Ascending aorta (tissue), 2 donors: ENCODE measurements at places on chromosomes 4 and X. TPM values are rescaled to one million over a fixed set of nuclear protein-coding genes. Genes with fewer than 3 reads are reported as not detected.
A peak's percentile ranks its signal among the peaks of the same experiment; 100 is the strongest.

DNA sequence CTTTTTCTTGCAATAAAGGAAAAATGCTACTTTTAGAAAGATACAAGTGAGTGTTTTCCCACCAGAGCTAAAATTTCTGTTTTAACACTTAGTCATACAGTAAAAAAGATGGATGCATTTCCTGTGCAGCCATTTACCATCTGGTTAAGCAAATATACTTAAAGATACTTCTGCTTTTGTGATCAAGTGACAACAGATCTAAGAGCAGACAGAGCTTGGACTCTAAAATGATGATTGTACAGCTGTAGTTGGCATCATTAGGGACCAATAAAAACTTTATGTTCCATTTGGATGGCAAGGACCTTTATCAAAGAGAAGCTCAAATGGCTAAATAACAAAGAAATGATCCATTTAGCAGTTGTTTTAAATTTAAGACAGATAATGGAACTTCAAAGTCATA is 270.8 kb downstream of the FSTL5 start:
- no peak for DNase-seq

DNA sequence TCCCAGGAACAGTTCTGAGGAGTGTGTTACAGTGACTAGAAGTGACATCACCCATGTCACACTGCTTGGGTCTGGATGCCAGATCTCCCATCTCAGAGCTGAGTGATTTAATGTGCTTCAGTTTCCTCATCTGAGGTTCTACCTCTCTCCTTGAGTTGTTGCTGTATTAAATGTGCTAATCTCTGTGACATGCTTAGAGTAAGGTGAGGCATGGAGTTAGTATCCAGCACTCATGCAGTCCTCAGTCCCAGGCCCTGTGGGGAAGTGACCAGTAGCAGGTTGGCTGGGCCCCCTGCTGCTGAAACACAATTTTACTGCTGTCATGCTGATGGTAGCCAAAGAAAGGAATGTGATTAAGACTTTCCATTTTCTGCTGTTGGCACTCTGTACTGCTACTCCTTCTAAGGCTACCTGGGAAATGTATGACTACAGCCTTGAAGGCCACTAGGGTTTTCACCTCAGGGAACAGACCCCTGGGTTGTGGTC is 639.6 kb downstream of the MID1IP1 start:
- DNase-seq: no peak

- no peak for DNase-seq
Observed at GRCh38 chr4:72701987-72702819, 133.2 kb upstream of the ADAMTS3 start.

DNA sequence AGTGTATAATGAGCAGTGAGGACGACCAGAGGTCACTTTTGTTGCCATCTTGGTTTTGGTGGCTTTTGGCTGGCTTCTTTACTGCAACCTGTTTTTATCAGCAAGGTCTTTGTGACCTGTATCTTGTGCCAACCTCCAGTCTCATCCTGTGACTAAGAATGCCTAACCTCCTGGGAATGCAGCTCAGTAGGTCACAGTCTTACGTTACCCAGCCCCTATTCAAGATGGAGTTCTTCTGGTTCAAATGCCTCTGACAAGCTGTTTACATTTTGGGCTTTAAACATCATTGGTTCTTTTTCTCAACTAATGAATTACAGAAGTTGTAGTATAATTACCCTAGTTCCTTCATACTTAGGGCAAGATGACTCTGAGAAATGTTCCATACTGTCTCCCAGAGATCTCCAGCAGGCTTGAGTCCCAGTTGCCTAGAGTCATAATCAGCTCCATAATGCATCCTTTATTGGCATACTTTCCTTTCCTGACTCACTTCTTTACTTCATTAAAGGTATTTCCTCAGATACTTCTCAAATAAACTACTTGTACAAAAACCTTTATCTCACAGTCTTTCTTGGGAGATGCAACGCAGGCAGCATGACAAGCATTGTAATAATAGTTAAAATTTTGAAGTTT is 136.5 kb downstream of the KDM6A start:
- no peak for DNase-seq

- DNase-seq: no peak
Observed at GRCh38 chr4:86556791-86557415, 37.2 kb upstream of the PTPN13 start.

GRCh38 chr4:142449771-142450373 is 396.2 kb downstream of the INPP4B start:
- DNase-seq: no peak

- no peak for DNase-seq
Observed at GRCh38 chr4:78784236-78784865, 8.2 kb downstream of the BMP2K start.

DNA sequence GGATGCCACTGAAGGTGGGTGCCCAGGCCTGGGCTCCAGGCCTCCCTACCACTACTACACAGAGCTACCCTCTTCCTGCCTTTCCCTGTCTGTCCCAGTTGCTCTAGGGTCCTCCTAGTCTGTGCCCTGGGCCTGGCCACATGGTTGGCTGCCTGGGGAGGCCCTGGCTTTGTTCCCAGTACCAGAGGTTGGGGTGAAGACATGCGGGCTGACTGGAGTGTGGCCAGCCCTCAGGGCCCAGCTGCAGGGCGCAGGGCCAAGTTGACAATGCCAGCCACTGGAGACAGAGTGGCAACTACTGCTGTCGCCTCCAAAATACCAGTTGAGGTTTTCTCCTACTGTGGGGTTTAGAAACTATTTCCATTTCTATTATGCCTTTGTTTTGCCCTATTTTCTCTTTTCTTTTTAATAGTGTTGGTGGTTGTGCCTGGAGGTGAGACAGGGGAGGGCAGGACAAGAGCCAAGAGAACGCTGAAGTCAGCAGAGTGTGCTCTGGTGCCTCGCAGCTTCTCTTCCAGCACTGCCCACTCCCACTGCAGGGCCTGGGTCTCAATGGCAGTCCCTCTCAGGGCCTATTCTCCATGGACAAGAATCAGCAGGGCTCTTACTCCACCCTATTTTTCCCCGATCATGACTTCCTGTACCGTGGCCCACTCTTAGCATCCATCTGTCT is 32.2 kb upstream of the XPNPEP2 start:
- DNase-seq: peak; percentile 62

DNA sequence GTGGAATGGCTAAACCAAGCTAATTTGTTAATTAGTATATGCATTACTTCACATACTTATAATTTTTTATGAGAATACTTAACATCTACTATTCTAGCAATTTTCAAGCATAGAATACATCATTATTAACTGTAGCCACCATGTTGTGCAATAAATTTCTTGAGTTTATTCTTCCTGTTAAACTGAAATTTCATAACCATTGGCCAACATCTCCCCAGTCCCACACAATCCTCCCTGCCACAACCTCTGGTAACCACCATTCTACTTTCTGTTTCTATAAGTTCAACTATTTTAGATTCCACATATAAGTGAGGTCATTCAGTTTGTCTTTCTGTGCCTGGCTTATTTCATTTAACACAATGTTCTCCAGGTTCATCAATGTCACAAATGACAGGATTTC is 208.5 kb downstream of the PPP4R3C start:
- DNase-seq: no peak

The UGT8 gene
- not detected for total RNA-seq

The ANAPC4 gene
- 23.4 TPM for total RNA-seq

DNA sequence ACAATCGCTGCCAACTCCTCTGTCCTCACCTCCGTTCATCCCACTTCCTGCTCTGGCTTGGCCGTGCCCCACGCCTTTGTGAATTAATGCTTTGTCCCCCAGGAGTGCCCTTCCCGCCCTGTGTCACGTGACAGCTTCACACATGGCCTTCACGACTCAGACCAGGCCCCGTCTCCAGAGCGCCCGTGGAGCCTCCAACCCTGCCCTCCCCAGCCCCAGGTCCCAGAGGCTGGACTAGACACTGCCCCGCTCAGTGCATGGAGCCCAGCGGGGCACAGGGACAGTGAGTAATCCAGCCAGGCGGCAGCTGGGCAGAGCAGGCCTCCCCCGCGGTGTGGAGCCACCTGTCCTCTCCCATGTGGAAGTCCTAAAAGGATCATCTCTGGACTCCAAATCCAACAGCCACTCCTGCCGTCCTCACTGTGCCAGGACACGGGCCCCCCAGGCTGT is 7.4 kb downstream of the ADRA2C start:
- no peak for DNase-seq

DNA sequence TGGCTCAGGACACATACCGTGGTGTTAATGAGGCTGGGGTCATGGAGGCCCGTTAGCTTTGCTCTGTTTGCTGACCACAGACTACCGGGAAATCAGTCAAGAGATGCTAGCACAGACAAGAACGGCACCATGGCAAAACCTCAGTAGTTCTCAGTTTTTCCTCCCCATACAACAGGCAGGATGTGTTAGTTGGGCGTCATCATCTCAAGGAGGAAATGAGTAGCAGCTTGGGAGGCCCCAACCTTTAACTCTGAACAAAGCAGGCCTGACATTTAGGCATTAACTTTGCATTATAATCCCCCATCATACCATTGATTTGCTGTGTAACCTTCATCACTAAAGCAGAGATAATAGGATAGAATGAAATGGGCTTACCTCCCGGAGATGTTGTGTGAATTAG is 714.2 kb downstream of the RPA4 start:
- no peak for DNase-seq

DNA sequence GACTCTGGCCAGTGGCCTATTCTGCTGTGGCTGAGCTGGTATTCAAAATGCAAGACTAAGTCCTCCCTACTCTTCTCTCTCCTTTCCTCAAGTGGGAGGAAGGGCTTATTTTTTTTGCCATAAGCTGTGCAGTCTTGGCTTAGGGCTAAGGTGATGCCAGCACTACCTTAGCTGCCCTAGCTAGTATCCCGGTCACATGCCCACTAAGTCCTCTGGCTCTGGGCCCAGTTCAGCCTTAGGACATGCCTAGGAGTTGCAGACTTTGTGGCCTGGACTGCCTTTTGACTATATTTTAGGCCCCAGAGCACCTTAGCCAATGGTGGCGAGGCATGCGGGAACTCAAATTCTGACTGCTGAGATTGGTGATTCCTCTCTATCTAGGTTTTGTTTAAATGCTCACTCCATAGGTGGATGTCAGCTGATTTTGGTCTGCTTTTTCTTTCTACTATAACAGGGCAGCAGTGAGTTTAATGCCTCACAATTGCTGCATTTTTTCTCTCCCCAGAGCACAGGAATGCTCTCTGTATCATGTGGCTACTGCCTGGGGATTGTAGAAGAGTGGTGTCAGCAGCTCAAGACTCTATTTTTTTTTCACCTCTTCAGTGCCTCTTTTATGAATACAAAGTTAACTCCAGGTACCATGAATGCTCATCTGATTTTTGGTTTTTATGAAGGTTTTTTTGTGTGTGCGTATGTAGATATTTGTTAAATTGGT is 472.9 kb upstream of the GRID2 start:
- no peak for DNase-seq

The SLC39A8 gene
- total RNA-seq: 17.1 TPM

DNA sequence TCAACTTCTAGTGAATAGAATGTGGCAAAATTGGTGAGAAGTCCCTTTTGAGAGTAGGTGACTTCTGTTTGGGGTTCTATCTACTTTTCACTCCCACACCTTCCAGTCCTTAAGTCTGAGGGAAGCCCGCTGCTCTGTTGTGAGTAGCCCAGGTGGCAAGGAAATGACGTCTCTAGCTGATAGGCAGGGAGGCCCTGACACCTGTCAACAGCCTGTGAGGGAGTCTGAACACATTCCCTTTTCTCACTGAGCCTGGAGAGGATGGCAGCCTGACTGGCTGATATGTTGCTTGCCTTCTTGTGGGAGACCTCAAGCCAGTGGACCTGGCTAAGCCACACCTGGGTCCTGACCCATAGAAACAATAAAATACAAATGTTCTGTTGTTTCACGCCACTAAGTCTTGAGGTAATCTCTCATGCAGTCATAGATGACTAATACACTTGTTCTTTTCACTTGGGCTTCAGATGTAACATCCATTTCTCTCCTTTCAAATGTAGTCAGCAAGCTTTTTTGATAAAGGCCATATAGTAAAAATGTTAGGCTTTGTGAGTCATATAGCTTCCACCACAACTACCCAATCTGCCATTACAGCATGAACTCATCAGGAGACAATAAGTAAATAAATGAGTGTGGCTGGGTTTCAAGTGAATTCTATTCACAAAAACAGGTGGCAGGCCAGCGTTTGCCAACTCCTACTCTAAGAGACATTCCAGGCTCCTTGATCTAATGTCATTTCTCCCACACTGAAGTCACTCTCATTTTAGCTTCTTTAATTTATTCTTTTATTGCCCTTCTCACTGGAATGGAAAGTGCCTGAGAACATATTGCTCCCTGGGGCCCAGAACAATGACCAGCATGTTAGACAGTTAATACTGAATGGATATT is 265.1 kb upstream of the MAD2L1 start:
- DNase-seq: no peak

DNA sequence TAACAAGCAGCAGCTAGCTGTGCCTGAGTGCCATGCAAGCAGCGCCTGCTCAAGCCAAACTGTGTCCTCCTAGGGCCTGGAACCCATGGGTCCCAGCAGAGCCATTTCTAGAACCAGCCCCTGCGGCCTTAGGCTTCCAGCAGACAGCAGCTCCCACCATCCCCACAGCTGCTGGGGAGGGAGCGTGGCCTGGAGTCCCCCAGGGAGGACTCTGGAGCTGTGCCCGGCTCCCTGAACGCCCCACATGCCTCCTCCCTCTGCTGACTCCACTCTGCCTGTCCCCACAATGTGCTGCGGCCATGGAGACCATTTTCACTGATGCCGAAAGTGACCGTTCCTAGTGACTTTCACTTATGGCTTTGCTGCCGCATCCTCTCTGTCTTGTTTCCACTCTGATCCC is 45.9 kb downstream of the GAK start:
- DNase-seq: no peak

The CCDC158 gene
- 1.1 TPM for total RNA-seq

The EVC2 gene
- 5.7 TPM for total RNA-seq

DNA sequence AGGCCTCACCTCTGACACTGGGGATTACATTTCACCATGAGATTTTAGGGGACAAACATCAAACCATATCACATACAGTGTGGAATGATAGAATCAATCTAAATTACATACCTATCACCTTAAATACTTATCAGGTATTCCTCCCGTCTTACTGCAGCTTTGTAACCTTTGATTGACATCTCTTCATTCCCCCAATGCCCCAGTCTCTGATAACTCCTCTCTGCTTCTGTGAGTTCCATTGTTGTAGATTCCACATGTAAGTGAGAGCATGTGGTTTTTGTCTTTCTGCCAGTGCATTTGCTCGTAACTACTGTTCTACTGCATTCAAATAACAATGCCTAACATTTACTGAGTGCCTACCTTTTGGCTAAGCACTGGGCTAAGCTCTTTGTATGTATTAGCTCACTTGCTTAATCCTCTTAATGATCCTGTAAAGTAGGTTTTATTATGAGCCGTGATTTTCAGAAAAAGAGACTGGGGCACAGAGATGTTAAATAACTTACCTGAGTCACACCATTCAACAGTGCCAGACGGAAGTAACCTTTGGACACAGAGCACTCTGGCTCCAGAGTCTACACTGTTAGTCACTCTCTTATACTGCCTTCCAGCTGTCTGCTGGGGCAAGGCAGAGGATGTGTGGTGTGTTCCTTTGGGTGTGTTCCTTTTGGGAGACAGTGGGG is 63.7 kb upstream of the ESX1 start:
- DNase-seq: no peak
